ENCODE measurements at places on chromosomes 4 and X.

- DNase-seq: peak; percentile 69
Observed at GRCh38 chrX:21985332-21985777, 44.8 kb downstream of the SMS start.

GRCh38 chr4:159045321-159045720 lies 57.6 kb upstream of the RAPGEF2 start:
- DNase-seq: no peak

- no peak for DNase-seq
Observed at GRCh38 chrX:31715675-31716074, 643.8 kb upstream of the FTHL17 start.

- DNase-seq: peak; percentile 12
Observed at GRCh38 chr4:26434030-26434639, 56.1 kb downstream of the CCKAR start.

DNA sequence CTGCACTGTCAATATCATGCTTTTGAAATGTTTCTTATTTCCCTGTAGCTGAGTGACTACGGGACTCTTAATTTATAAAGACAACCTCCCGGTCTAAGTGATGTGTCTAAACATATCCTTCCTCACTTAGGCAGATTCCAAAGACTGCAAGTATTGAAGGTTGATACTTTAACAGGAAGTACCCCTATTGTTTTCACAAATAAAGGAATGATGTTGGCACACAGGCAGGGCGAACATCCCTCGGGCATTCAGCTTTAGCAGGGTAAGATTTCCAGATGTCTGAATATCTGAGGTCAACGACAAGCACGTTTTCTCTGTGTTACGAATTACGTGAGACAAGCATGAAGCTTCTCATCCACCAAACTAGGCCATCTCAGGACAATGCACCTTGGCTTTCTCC lies 638.0 kb upstream of the FRG1 start:
- DNase-seq: no peak

DNA sequence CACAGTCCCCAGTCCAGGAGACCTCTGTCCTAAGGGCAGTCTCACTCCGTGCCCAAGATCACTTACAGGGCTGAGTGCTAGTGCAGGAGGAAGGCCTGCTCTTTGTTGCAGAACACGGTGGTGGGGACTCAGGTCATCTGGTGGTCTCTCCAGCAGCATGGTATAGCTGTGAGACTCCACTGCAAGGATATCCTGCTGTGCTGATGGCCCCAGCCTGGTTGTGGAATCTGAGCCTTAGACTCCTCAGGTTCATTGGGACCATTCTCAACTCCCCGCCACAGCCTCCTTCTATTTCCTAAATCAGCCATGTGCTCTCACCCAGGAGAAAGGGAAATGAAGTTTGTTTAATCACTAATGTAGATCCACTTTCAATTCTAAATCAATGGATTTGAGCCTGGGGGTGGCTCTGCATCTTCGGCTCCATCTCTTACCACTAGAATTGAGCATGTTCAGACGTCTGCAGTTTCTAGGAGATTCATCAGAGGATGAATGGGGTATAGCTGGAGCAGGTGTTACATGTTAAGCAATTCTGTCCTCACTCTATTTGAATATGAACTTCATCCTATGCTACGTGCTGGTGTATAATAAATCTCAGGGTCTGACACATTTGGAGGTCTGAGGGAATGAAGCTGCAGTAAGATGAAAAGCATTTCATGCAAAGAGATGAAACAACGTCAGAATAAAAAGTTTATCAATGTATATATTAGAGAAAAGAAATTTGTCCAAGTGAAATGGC lies 189.2 kb downstream of the MGST2 start:
- DNase-seq: no peak

GRCh38 chr4:87745064-87745807 lies 54.1 kb upstream of the IBSP start:
- DNase-seq: no peak

DNA sequence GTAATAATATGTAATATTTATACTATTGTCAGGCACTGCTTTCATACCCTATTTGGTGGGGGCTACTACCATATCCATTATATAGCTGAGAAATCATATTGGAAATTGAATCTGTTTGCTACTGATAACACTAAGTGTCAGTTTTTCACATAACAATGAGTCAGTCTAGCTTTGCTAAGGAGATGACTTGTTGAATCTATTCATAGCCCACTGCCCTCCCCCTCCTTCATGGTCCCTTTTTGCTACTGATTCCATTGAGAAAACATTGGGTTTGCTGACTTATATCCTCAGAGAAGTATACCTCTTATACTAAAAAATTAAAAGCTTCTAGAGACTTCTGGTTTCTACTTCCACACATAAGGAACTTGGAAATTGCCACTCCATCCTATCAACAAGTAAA lies 1898.4 kb downstream of the STIM2 start:
- DNase-seq: no peak

GRCh38 chr4:99394896-99395295 lies 40.2 kb downstream of the ADH7 start:
- no peak for DNase-seq

GRCh38 chrX:148501386-148502066 lies 1.1 kb downstream of the AFF2 start:
- DNase-seq: no peak

Data from mammary epithelial cell (primary cell).